Suprapubic skin (tissue), 4 donors: ENCODE measurements at places on chromosomes 6 and 20.

GRCh38 chr20:62599216-62600110, 42.8 kb upstream of the SLCO4A1 start:
- DNase-seq, result no peak

- DNase-seq, result no peak
These were observed 44.9 kb upstream of the RNF144B start for GRCh38 chr6:18342223-18342622.

DNA sequence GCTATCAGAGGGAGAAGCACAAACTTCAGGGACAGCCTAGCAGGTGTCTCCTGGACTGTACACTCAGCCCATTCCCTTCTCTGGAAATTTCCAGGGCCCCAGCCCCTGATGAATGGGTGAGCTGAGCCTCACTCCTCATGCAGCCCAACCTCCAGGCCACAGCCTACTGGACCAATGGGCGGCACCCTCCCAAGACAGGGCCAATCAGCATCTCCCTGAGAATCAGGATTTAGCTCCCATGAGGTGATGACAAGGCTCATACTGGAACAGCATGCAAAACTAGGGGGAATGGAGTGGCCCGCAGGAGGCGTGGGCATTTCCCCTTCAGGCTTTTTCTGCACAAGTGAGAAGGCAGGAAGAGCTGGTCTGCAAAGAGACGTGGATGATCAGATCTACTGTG, 29.0 kb downstream of the NFATC2 start:
- no peak for DNase-seq

- no peak for DNase-seq
These were observed 15.7 kb upstream of the ENPP1 start for GRCh38 chr6:131792091-131792496.
